ENCODE measurements at places on chromosomes 5 and 9.
A peak's percentile ranks its signal among the peaks of the same experiment; 100 is the strongest.

- no peak for DNase-seq
Observed at GRCh38 chr9:79551586-79551985, 20.2 kb upstream of the TLE4 start.

- no peak for DNase-seq
Observed at GRCh38 chr9:99948482-99948881, 42.0 kb downstream of the STX17 start.

DNA sequence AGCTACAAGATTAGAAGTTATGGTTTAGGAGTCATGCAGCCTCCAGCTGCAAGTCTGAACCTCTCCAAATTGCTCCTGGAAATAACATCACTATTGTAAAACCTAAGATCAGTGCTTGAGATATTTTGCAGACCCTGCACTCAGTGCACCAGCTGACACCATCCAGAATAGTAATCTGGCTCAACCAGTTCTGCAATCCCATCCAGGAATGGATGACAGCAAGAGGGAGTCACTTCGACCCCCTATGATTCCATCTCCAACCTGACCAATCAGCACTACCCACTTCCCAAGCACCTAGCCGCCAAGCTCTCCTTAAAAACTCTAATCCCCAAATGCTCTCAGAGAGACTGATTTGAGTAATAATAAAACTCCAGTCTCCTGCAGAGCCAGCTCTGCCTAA lies 37.9 kb upstream of the NR4A3 start:
- no peak for DNase-seq

DNA sequence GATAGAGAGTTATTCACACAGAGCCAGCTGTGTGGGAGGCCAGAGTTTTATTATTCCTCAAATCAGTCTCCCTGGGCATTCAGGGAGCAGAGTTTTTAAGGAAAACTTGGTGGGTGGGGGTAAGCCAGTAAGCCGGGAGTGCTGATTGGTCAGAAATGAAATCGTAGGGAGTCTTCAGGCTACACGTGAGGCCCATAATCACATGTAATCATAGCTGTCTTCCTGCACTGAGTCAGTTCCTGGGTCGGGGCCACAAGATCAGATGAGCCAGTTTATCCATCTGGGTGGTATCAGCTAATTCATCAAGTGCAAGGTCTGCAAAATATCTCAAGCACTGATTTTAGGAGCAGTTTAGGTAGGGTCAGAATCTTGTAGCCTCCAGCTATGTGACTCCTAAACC lies 10.8 kb upstream of the TTC39B start:
- DNase-seq: peak; percentile 31

GRCh38 chr9:101037430-101037829 lies 8.9 kb downstream of the PLPPR1 start:
- DNase-seq: no peak

DNA sequence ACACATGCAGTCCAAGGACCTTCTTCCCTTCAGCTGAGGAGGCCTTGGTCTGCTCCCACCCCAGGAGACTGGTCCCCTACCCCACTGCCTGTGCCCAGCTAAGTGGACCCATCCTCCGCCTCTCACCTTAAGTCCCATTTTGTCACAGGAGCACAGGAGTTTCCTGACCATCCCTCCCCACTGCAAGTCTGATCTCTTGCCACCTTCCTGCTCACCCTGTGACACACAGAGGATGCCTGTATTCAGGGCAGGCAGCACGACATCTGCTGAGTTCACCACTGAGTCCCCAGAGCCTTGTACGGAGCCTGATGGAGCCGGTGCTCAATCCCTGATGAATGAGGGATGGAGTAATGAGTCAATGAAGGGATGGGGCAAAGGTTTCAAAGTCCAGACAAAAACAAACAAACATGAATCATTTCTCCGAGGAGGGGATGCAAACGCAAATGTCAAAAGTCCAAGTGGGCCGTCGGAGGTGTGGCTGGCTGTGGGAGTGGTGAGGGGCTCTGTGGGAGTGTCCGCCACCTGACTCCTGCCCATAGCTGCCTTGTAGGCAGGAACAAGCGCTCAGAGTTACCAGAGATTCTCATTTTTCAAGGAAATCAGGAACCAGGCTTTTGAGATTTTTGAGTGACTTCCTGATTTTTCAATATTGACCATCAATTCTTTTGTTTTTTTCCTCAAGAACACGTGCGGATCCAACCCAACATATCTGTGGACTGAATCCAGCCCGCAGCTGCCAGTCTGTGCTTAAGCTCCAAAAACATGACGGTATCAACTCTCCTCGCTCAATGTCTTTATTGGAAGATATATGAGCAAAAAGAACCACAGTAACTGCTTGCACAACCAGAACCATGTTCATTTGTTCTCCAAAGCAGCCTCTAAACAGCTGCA lies 4.4 kb downstream of the RAPGEF1 start:
- no peak for DNase-seq

DNA sequence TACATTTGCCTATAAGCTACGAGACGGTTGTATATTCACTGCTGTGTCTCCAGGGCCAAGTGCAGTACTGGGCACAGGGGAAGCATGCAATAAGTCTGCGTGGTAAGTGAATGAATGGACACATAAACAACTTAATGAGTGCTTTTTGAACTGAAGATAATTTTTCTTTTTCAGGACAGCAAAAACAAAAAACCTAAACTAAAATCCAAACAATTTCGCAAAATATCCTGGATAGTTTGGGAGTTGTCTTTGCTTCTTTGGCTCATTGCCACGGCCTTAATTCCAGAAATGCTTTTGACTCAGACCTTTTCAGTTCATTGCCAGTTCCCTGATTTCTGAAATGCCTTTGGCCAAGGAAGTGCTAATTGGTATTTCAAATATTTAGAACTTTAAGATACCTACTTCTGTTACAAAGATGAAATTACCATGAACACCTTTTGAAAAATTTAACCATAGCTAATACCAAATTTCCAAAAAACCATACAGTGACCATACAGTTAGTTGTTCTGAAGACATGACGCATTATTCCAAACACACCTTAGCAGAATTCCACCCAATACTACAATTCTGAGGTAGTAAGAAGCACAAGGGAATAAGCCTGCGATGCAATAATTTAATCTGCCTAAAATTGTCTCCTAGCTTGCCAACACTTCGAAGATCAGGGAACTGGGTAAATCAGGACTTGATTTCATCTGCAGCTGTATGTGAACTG lies 42.8 kb downstream of the TEK start:
- peak; percentile 80 for DNase-seq

DNA sequence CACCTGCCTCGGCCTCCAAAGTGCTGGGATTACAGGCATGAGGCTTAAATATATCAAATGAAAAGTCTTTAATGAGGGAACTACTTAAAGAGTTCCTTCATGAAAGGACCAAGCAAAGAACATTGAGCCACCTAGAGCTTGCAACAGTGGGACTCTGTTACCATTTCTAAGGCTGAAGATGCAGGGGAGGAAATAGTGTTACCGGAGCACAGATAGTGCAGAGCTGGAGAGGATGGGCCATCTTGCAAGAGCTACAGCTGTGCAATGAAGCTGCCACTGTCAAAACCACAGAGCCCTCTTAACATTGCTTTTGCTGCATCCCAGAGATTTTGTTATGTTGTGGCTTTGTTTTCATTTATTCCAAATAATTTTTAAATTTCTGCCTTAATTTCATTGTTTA lies 77.1 kb upstream of the NAA35 start:
- no peak for DNase-seq

- peak; percentile 8 for DNase-seq
Observed at GRCh38 chr9:111232997-111233790, 96.8 kb downstream of the OR2K2 start.

- DNase-seq: no peak
Observed at GRCh38 chr5:140602147-140602546, 30.8 kb downstream of the CD14 start.

DNA sequence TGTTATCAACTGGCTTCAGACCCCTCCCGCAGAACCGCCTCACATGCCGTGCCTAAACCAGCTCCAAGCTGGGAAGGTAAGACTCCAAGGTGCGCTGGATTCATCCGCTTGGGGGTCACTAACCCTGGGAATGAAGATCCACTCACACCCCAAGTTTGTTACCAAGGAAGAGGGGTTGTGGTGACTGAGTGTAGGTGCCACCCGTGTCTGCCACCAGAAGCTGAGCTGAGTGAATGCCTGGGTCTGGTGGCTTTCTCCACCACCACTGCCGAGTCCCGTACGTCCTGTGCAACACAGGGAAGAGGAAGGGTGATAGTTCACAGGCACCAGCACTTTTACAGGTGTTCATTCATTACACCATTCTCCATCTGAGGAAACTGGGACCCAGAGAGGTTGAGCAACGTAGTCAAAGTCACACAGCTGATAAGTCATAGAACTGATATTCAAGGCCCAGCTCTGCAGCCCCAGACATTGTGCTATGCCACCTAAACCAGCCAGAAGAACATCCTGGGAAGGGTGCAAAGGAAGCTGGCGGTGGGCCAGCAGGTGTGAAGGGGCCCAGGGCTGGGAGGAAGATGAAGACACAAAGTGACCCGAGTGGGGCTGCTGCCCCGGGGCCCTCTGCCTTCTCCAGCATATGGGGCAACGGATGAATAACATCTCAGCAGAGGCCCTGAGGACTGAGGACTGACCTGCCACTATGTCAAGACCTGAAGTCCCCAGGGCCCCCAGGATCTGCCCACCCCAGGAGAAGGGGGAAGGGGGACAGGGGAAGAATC lies 70.9 kb upstream of the PPP1R26 start:
- DNase-seq: no peak

- peak; percentile 67 for DNase-seq
Observed at GRCh38 chr5:78889369-78890140, 95.6 kb downstream of the ARSB start.

GRCh38 chr5:151572657-151573368 lies 18.3 kb downstream of the FAT2 start:
- no peak for DNase-seq

- DNase-seq: peak; percentile 23
Observed at GRCh38 chr9:112780450-112781036, 30.0 kb downstream of the SNX30 start.

All from fibroblast of skin of right quadriceps (primary cell).